ENCODE measurements at places on chromosomes 2 and 18.

GRCh38 chr2:212596688-212597087 is 58.1 kb upstream of the ERBB4 start:
- no peak for DNase-seq

- DNase-seq, result no peak
These were observed 79.6 kb downstream of the STPG4 start for GRCh38 chr2:47075361-47076125.

DNA sequence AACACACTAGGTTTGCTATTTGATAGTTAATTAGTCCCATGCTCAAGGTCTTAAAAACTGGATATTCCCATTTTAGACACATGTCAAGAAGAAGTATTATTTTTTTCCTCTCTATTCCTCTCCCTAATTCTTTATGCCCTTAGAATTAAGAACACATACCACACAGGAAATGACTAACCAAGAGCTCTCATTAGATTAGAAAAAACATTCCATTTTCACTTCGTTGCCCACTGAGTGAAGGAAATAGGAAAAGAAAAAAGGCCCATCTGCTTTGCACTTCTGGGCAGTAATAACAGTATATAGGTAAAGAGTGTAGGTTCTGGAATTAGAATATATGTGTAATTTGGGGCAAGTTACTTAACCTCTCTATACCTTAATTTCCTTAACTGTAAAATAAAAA is 26.9 kb downstream of the ACADL start:
- DNase-seq, result no peak

DNA sequence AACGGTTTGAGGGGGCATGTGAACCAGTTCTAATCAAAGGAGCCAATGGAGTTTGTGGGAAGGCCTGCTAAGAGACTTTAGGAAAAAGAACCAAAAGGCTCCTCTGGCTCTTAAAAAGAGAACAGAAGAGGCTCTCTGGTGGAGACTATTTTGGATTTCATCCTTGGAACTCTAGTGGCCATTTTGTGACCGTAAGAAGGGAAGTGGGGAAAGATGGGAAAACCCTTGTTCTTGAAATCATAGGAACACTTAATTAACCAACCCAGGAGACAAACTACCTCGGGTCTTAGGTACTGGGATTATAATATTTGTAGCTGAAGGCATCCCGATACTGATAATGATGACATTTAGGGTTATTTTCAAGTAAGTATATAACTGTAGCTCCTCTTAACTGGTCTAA is 125.3 kb upstream of the SP3 start:
- DNase-seq, result no peak

DNA sequence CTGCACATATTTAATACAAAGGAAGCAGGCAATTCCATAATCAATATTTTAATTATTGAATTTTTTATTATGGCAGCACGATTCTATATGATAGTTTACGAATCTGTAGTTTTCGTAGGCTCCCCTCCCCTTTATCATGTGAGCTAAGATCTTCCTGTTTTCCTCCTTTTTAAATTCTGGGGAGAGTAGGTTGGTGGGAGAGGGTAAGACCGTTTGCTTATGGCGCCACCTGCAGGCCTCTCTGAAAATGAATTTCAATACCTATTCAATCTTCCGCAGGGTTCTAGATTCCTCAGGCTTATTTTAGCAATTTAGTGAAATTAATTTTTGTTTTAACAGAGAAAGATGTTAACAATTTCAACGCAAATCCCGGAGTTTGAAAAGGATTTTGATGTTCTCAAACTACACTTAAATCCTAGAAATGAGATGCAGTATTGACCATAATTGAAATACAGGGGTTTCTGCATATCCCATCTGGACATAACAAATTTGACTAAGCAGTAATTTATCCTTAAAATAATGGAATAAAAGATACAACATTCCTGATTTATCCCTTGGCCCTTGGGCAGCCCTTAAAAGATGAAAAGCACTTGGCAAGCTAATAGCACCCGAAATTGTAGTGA is 12.8 kb upstream of the GBX2 start:
- DNase-seq, result peak; percentile 63

- no peak for DNase-seq
These were observed 140.7 kb downstream of the TTC27 start for GRCh38 chr2:32768387-32769174.

DNA sequence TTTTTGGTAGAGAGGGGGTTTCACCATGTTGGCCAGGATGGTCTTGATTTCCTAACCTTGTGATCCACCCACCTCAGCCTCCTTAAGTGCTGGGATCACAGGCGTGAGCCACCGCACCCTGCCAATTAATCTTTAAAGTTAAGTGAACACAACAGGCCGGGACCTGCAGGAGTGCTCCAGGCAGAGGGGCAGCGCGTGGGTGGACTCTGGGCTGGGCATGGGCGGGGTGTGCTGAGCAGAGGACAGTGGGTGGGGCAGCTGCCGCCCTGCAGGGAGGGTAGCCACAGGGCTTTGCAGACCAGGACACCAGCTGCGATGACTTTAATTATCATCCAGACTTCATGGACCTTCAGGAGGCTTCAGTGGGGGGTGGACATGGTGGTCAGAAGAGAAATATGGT is 8.8 kb upstream of the GPR148 start:
- DNase-seq, result no peak

DNA sequence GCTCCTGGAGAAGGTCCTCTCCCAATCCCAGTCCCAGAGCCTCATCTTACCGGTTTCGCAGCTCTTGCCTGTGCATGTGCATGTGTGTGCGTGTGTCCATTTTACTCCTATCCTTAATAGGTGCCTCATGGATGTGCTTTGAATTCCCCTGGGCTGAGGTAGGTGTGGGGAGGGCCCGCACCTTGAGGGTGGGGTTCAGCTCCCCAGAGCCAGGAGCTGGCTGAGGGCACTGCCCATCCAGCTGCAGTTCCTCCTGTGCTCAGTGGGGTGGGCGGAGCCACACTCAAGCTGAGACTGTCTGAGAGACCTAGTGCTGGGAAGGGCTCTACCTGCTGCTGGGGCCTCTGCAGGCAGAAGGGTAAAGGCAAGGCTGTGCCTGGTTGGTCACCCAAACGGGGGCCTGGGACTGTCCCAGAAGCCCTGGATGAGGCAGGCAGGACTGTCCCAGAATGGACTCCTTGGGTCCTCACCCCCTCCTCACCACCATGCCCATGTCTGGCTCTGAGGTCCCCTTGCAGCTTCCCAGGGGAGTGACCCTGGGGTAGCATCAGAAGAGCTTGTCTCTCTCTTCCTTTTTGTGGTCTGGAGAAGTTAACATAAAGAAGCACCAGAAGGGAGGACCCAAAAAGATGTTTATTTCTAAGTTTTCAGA is 8.9 kb downstream of the GDF7 start:
- no peak for DNase-seq

- no peak for DNase-seq
These were observed at the start of gene IGFBP2 for GRCh38 chr2:216632952-216633615. IGFBP2 (plus strand) TSS chr2:216633420; CDS start chr2:216633524, 104 bp downstream.

GRCh38 chr2:111138839-111139238 is 18.1 kb downstream of the BCL2L11 start:
- no peak for DNase-seq

DNA sequence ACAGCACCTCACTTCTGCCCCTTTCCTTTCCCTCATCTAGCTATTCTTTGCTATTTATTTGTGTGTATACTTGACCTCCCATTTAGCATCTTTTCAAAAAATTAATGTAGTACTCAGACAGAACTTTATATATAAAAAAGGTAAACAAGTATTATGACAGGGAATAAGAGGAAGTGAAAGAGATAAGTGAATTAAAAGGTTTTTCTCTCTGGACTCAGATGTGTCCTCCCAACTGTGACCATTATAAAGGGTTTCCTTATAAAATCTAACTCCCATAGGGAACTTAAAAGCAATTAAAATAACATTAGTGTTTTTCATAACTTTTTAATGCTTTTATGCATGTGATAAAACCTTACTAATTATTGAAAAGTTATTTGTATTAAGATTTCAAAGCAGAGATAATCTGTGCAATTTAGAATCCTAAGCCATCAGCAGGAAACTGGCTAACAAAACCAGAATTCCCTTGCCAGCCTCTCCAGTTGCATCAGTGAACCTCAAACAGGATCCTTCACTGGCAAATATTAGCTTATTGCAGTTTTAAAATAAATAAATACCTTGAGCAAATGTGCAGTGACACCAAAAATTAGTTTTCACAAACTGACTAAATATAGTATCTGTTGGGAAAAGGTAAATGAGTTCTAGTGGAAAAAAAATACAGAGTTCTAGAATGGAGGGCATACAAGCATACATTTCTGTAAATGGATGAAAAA is 930.7 kb downstream of the BCL11A start:
- DNase-seq, result no peak

- DNase-seq, result no peak
These were observed 367.4 kb downstream of the NCKAP5 start for GRCh38 chr2:133200684-133201421.

Measured in NCI-H2029 treated with DMSO at 0.1 percent for 48 hours (cell line).